ENCODE measurements at places on chromosomes 7 and 10.
A peak's percentile ranks its signal among the peaks of the same experiment; 100 is the strongest.

GRCh38 chr7:130901209-130901783 lies 167.3 kb upstream of the KLF14 start:
- H3K36me3 ChIP-seq = no peaks in the 10 kb centered on the region
- DNase-seq = no peak
- no peak overlapping the region for H3K4me3 ChIP-seq
- H3K4me1 ChIP-seq = peaks cover 5% of the 10 kb centered on the region

DNA sequence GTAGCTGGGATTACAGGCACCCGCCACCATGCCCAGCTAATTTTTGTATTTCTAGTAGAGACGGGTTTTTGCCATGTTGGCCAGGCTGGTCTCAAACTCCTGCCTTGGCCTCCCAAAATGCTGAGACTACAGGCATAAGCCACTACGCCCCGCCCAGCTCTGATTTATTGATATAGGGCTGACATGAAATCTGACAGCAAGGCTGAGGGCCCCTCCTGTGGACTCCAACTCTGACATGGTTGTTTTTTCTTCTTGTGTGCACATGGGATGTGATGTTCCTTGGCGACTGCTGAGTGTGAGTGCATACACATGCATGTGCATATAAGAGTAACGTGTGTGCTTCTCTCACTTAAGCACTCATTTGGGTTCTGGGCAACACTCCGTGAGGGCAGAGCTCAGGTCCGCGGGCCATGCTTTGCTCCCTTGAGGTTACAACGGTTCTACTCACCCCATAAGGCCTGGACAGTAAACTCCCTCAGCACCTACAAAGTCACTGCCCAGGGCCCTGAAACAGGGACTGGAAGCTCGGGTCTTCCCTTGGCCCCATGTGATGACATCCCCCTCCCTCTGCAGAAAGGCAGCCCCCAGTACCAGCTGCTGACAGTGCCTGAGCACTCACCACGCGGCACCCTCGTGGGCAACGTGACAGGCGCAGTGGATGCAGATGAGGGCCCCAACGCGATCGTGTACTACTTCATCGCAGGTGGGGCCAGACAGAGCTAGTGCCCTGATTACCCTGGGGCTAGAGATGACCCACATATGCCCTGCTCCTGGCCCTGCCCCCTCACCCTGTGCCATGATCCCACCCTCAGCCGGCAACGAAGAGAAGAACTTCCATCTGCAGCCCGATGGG lies 33.6 kb upstream of the VSIR start:
- no peak for DNase-seq
- no peaks in the 10 kb centered on the region for H3K36me3 ChIP-seq
- H3K27me3 ChIP-seq = no peaks in the 10 kb centered on the region
- peaks cover 7% of the 10 kb centered on the region for H3K4me1 ChIP-seq
- H3K27ac ChIP-seq = no peak overlapping the region

GRCh38 chr7:140249036-140249806 lies 72.4 kb upstream of the KDM7A start:
- no peak overlapping the region for H3K27ac ChIP-seq
- H3K4me3 ChIP-seq = no peak overlapping the region
- H3K4me1 ChIP-seq = no peaks in the 10 kb centered on the region
- DNase-seq = no peak
- H3K36me3 ChIP-seq = no peaks in the 10 kb centered on the region

GRCh38 chr10:125016611-125017202 lies 74.8 kb downstream of the ZRANB1 start:
- no peak for DNase-seq
- no peak overlapping the region for H3K4me3 ChIP-seq
- no peaks in the 10 kb centered on the region for H3K27me3 ChIP-seq
- H3K27ac ChIP-seq = no peak overlapping the region

DNA sequence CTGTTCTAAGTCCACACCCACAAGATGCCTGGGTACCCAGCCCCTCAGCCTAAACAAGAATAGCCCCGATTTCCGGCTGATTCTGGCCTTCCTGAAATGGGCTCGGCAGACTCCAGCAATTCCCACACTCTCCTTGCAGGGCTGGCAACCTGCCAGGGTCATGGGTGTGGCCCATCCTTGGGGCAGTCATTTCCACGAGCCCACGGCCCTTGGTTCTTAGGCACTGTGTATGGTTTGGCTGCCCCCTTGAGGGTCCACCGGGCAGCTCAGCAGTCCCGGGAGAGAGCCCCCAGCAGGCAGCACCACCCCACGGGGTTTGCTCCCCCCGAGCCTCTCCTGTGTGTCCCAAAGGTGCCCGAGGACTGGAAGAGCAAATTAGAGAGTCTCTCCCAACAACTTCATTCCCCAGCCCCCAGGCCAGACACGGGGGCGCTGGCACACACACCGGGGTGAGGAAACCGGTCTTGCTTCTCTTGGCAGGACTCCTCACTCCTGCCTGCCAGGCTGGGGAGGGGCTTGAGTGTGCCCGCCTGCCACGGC lies 142.2 kb downstream of the EMX2 start:
- H3K27ac ChIP-seq = no peak overlapping the region
- no peak overlapping the region for H3K4me3 ChIP-seq
- H3K36me3 ChIP-seq = no peaks in the 10 kb centered on the region
- peak; percentile 50 for DNase-seq

- H3K4me1 ChIP-seq = peaks cover 10% of the 10 kb centered on the region
- H3K27me3 ChIP-seq = peaks cover 34% of the 10 kb centered on the region
- H3K4me3 ChIP-seq = no peak overlapping the region
- H3K36me3 ChIP-seq = no peaks in the 10 kb centered on the region
- no peak overlapping the region for H3K27ac ChIP-seq
- no peak for DNase-seq
These were observed 15.5 kb downstream of the TWIST1 start for GRCh38 chr7:19101909-19102308.

DNA sequence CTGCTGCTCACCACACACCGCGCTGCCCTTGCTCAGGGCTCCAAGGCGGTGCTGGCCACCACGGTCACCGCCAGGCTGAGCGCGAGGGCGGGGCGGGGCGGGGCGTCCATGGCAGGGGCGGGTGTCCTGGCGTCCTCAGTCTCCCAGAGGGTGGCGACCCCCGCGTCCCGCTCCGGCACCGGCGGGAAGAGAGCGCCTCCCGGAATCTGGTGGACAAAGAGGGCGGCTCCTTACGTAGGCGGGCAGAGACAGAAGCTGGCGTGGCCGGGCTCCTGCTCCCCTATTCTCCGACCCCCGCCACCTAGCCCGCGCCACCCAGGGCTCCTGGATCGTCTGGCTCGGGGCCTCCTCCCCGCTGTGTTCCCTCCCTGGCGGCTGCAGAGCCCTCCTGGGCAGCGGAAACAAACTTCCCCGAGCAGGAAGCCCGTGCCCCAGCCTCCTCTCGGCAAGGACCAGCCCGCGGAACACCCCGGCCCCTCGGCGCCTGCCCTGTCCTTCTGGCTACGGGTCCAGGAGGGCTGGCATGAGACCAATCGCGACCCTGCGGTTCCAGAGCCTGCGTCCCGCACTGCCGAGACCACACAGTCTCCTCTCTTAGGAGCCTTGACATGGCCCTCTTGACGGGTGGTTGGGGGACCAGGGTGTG lies 133.8 kb upstream of the ZNF92 start:
- H3K27me3 ChIP-seq = no peaks in the 10 kb centered on the region
- H3K4me3 ChIP-seq = peak overlapping the region; percentile 61
- H3K4me1 ChIP-seq = no peaks in the 10 kb centered on the region
- H3K36me3 ChIP-seq = no peaks in the 10 kb centered on the region
- DNase-seq = peak; percentile 81
- H3K27ac ChIP-seq = no peak overlapping the region
